ENCODE measurements at places on chromosomes 12 and 14.
A peak's percentile ranks its signal among the peaks of the same experiment; 100 is the strongest.

GRCh38 chr12:46217541-46218321 is 51.1 kb downstream of the SLC38A1 start:
- DNase-seq, result no peak

GRCh38 chr12:47249719-47250357 is 170.1 kb upstream of the AMIGO2 start:
- no peak for DNase-seq

GRCh38 chr12:50232206-50232605 is 51.1 kb downstream of the LIMA1 start:
- no peak for DNase-seq

DNA sequence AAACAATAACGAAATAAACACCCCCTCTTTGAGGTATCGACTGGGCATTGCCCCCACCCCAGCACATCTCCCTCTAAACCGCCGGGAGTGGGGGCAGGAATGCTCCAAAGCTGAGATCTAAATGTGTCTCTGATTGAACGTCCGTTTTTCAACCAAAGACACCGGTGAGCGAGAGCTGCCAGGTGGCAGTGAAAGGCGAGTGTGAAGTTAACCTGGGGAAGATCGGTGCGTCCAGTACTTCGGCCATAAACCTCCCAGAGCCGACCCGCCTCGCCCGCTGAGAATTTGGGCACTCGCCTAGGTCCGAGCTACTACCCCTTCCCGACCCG is 625 bp downstream of the ANGEL1 start:
- DNase-seq, result no peak

- DNase-seq, result peak; percentile 29
Measured at GRCh38 chr12:82694970-82695369, 8.3 kb downstream of the TMTC2 start.

GRCh38 chr14:103528146-103528586 is 830 bp upstream of the TRMT61A start:
- DNase-seq, result no peak

DNA sequence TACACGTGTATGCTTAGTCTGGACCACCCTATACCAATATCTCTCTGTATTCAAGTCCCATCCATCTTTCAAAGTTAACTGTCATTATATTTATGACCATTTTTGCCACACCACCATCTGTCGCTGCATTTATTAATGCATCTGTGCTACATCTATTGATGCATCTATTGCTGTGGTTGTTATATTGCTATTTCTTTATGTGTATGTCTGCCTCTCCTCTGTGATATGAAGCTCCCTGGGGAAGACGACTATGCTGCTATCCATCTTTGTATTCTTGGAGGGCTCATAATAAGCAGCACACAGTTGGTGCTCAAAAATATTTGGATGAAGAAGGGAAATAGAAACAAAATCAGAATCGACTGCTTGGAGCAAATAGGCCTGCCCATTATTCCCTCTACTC is 357.6 kb downstream of the RPS29 start:
- DNase-seq, result no peak

GRCh38 chr14:42719391-42719790 is 1112.7 kb downstream of the LRFN5 start:
- DNase-seq, result no peak

DNA sequence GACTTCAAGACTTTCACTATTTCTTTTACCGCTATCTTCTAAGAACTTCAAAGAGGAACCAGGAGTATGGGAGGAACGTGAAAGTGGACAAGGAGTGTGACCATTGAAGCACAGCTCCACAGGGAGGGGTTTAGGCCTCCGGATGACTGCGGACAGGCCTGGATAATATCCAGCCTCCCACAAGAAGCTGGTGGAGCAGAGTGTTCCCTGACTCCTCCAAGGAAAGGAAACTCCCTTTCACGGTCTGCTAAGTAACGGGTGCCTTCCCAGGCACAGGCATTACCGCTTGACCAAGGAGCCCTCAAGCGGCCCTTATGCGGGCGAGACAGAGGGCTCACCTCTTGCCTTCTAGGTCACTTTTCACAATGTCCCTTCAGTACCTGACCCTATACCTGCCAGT is 267.0 kb downstream of the RPL10L start:
- DNase-seq, result no peak

DNA sequence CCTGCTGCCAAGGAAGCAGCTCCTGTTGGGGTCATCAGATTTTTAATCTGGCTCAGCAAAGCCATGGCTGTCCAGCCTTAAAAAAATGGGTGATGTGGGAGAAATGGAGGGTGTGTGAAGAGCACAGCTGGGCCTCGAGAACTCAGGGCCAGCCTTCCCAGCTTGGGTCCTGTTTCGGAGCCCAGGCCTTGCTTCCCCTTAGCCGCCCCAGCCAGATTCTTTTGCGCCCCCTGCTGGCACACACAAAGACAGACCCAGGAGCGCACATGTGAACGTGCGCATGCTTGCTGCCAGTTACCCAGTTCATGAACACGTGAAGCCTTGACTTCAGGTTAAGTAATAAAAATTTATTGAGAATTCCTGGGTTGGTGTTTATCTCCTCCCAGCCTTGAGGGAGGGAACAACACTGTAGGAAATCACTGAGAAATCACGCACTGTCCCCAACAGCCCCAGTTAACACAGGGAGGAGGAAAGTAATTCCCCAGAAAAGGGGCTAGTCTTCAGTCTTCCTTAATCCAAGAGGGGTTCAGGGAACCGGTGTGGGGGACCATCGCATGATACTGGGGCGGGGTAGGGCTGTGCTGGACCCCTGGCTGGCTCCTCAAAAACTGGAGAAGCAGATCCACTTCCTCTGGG is 5.3 kb downstream of the PHB2 start:
- DNase-seq, result peak; percentile 62

GRCh38 chr12:132464820-132465219 is 25.1 kb upstream of the FBRSL1 start:
- no peak for DNase-seq

GRCh38 chr12:89451841-89452251 is 72.8 kb downstream of the GALNT4 start:
- DNase-seq, result no peak

GRCh38 chr12:1022032-1022970 is 31.3 kb downstream of the ERC1 start:
- DNase-seq, result no peak

GRCh38 chr12:24240707-24241106 is 291.2 kb upstream of the SOX5 start:
- DNase-seq, result no peak

GRCh38 chr14:94112513-94113063 is 2.1 kb downstream of the IFI27 start:
- no peak for DNase-seq

DNA sequence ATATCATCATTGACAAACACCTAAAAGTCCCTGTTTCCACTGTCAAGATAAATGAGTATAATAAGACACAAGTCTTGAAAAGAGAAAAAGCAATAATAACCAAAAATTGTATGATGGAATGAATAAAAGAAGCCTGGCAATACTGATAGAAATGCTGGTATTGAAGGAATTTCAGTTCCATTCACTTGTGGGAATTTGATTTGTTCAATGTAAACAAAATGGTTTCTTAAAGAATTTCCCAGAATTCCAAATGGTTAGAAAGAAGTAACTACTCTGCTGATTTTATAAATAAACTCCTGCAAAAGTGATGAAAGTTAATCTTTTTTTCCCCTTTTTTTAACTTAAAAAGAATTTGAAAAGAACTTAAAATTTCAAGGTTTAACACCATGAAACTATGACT is 129.9 kb upstream of the PDZRN4 start:
- DNase-seq, result peak; percentile 29

DNA sequence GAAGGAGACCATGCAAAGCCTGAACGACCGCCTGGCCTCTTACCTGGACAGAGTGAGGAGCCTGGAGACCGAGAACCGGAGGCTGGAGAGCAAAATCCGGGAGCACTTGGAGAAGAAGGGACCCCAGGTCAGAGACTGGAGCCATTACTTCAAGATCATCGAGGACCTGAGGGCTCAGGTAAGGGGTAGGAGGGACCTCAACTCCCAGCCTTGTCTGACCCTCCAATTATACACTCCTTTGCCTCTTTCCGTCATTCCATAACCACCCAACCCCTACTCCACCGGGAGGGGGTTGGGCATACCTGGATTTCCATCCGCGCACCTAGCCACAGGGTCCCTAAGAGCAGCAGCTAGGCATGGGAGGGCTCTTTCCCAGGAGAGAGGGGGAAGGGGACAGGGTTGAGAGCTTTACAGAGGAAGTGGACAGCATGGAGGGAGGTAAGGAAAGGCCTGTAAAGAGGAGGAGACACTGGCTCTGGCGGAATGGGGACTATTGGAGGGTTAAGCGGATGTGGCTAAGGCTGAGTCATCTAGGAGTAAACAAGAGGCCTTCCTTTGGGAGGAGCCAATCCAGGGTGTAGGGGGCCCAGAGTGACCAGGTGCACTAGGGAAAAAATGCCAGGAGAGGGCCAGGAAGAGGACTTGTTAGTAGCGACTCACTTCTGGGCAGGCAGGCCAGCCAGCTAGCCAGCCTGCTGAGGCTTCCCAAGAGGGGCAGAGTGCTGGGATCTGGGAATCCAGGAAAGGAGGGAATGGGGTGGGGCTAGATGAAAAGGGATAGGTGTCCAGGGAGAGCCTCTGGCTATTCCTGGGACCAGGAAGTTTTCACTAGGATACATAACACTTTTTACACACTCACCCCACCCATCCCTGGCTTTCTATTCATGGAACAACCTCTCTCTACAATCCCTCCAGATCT is 754 bp downstream of the KRT18 start:
- peak; percentile 47 for DNase-seq

DNA sequence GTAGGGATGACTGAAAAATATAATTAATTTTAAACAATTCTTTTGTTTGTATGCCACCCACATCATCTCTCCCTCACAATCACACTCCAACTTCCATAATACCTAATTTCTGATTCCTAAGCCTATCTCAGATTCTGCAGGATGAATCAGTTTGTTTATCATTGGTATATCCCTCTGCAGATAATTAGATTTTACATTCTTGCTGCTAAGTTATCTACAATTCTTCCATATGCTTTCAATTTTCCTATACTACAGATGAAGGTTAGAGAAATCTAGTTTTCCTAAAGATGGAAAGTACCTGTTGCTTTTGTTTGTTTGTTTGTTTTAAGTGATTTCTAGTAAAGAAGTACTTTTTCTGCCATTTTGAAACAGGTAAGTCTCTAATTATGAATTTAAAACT is 105.3 kb downstream of the ANKS1B start:
- no peak for DNase-seq

GRCh38 chr14:68312300-68312699 is 480.6 kb downstream of the ZFP36L1 start:
- no peak for DNase-seq

GRCh38 chr14:45793081-45793480 is 540.1 kb upstream of the MIS18BP1 start:
- no peak for DNase-seq

GRCh38 chr14:22314183-22314820 is 274.7 kb downstream of the DAD1 start:
- no peak for DNase-seq

- no peak for DNase-seq
Measured at GRCh38 chr14:60771117-60771516, 36.6 kb downstream of the MNAT1 start.

- no peak for DNase-seq
Measured at GRCh38 chr12:93802698-93803423, 125.7 kb downstream of the CRADD start.

DNA sequence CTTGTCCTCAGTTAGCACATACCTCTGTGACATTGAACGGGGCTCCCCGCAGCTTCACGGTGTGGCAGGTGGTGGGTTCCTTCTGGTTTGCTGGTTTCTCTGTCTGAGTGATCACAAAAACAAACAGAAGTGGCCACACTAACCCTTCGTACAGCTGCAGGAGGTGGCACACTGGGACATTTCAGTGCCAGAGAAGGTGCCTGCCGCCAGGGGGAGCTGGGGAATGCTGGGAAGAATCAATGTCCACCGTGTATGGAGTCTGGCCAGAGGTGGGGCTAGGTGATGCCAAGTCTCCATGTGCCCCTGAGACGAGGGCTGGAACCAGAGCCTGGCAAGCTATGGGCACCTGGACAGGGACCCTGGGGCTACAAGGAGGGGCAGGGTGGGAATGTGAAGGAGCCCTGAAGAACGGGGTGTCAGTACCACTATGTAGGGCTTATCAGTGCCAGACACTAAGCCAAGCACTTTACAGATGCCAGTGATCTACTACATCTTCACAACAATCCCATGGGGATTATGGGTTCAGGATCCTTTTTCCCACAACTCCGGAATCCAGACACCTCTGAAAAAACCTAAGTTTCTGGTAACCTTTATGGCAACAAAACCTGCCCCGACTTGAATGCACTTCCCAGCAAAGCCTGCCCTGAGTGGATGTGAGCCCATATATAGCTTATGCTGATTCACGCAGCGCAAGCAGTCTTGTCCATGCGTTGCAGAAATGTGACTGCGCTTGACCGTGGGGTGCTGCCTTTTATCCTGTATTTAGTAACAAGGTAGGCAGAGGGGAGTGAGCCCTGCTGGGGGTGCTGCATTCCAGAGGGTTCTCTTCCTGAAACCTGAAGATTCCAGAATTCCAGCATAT is 10.8 kb downstream of the RBM19 start:
- DNase-seq, result no peak

DNA sequence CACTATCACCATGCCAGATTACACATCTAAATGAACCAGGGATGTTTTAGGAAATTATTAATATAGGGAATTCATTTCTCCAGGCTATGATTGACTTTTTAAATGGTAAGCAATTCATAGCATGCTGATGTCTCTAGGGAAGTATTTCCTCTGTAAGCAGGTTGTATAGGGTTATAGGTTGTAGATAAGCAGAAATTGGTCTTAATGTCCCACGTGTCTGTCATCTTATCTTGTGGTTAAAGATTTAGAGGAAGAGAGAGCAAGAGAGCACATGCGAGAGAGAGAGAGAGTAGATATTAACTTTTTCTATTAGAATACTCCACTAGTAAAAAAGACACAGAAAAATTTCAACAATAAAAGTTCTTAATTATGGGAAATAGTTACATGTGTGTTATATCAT is 32.6 kb downstream of the TRHDE start:
- DNase-seq, result no peak

DNA sequence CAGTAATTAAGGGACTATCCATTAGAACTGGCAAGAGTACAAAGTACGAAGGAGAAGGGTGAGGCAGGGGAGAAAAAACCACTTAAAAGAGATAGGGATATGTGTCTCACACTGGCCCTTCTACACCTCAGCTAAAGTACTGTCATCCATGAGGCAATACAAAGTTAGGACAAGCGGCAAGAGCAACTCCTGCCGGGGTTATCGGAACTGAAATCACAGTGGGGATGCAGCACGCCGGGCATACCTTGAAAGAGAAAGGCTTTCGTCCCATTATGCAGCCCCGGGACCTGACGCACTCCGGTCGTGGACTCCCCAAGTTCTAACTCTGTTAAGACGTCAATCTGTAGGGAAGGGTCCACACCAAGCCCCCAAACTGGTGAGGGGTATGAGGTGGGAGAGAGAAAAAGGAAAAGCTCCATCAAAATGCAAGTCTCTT is 1.1 kb downstream of the NELL2 start:
- no peak for DNase-seq

- no peak for DNase-seq
Measured at GRCh38 chr12:70520847-70521246, 116.4 kb downstream of the PTPRB start.

GRCh38 chr12:113862590-113863454 is 103.3 kb downstream of the RBM19 start:
- peak; percentile 48 for DNase-seq

GRCh38 chr14:51228890-51229289 is 11.2 kb upstream of the TMX1 start:
- no peak for DNase-seq

GRCh38 chr12:5430641-5431603 is 986 bp upstream of the NTF3 start:
- DNase-seq, result no peak

- no peak for DNase-seq
Measured at GRCh38 chr12:121579190-121579791, 1.5 kb downstream of the KDM2B start.

GRCh38 chr12:67599691-67600090 is 48.9 kb upstream of the DYRK2 start:
- DNase-seq, result no peak

- no peak for DNase-seq
Measured at GRCh38 chr12:77343291-77343690, 277.9 kb upstream of the E2F7 start.
